Liver (tissue), 10 donors: ENCODE measurements at places on chromosomes 11 and 22. TPM values are rescaled to one million over a fixed set of nuclear protein-coding genes. Genes with fewer than 3 reads are reported as not detected.

KREMEN1 gene
- polyA plus RNA-seq, result 2.2 TPM

OR8G5 gene
- polyA plus RNA-seq, result not detected

DNA sequence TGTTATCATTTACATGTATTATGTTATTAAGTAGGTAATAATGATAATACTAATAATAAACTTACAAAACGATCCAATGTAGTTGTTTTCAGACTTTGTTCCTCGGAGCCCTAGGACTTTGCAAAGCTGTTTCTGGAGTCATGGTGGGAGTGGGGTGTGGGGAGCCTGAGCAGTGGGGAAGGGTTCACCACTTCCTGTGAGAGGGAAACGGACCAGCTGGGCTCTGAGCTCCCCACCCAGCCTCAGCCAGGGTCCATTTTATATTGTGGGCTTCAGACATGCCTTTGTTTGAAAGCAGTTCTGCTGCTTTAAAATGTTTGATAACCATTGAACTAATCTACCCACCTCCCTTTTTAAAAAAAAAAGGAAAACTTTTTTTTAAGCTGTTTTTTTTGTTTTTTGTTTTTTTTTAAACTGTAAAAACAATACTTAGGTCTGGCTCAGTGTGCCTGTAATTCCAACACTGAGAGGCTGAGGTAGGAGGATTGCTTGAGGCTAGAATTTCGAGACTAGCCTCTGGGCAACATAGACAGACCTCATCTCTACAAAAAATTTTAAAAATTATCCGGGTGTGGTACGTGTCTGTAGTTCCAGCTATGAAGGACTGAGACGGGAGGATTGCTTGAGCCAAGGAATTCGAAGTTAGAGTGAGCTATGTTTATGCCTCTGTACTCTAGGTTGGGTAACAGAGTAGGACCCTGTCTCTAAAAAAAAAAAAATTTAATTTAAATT, 7.0 kb downstream of the SERPING1 start:
- no peak for DNase-seq

DNA sequence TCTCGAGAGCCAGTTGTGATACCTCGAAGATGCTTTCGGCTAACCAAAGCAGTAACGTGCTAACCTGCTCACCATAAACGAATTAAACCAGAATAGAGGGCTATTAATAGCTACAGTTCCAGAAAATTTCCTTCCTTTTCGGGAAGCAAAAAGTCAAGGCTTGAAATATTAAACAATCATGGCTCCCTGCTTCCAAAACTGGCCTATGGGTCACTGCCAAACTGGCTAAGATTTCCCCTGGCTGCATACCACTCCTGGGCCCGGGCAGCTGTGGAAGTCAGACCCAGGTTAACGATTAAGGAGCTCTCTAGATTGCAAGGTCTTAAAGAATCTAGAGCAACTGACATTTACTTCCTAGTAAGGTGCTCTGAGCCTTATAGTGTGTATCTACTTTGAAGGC, 1.7 kb downstream of the AMOTL1 start:
- no peak for DNase-seq

NEFH gene
- 0.04 TPM for polyA plus RNA-seq

- DNase-seq, result no peak
Measured at GRCh38 chr11:2741006-2741376, 41.2 kb upstream of the KCNQ1OT1 start.
